ENCODE measurements at places on chromosomes 4 and X.
A peak's percentile ranks its signal among the peaks of the same experiment; 100 is the strongest.

DNA sequence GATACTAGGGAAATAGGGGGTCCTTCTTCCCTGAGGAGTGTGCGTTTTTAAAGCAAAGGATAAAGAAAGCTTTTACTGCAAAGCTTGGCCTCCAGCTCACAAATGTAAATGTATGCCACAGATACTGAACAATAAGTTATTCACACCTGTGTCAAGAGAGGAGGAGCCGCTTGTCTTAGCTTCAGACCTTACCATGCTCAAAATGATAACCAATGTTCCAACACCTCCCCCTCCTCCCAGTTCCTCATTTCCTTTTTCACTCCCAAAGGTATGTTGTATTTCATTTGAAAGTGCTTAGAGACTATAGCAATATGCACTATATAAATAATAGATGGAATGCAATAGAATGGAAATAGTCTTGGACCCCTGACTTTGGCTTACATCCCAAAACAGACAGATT lies 47.0 kb upstream of the RAPGEF2 start:
- DNase-seq: no peak

- DNase-seq: no peak
Observed at GRCh38 chr4:123300222-123301039, 96.2 kb upstream of the SPRY1 start.

DNA sequence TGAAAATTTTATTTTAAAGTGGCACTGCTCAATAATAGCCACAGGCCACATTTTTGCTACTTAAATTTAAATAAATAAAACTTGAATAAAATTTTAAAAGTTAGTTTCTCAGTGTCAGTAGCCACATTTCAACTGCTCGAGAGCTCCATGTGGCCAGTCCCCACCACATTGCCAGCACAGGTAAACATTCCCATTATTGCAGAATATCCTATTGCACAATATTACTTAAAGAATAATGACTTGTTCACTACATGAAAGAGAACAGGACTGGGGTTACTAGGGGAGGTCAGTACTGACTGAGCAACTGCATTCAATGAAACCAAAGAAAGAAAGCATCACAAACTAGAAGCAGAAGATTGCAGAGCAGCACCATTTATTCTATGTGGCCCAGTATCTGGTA lies 2201.6 kb upstream of the TENM3 start:
- DNase-seq: no peak

- no peak for DNase-seq
Observed at GRCh38 chr4:128770807-128771206, 38.7 kb upstream of the JADE1 start.

GRCh38 chrX:115563633-115564162 lies 2.7 kb downstream of the PLS3 start:
- DNase-seq: no peak

DNA sequence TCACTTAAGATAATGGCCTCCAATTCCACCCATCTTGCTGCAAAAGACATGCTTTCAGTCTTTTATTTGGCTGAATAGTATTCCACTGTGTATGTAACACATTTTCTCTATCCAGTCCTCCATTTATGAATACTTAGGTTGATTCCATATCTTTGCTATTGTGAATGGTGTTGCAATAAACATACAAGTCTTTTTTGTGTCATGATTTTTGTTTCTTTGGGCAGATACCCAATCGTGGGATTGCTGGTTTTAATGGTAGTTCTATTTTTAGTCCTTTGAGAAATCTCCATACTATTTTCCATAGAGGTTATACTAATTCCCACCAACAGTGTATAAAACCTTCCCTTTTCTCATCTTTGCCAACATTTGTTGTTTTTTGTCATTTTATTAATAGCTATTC lies 180.9 kb downstream of the SMIM20 start:
- DNase-seq: no peak

- DNase-seq: no peak
Observed at GRCh38 chrX:15515931-15516330, 15.3 kb downstream of the BMX start.

- DNase-seq: no peak
Observed at GRCh38 chrX:143270317-143270716, 244.6 kb downstream of the SPANXN4 start.

GRCh38 chrX:88613338-88613737 lies 133.7 kb upstream of the CPXCR1 start:
- DNase-seq: no peak

DNA sequence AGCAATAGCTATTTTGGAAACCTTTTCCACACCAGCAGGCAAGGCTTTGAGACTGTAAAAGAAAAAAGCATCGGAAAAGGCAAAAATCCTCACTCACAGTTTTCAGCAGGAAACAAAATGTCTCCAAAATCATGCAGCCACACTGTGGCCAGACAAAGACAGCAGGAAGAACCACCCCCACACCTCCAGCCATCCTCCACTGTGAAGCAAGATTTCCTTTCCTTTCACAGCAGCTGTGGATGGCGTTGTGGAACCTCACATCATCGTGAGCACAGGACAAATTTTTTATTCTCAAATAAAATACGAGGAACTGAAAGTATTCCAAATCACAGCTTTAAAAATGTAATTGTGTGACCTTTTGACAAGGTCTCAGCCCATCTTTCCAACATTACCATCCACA lies 351.7 kb upstream of the NOCT start:
- no peak for DNase-seq

GRCh38 chrX:96211953-96212352 lies 472.7 kb upstream of the DIAPH2 start:
- no peak for DNase-seq

DNA sequence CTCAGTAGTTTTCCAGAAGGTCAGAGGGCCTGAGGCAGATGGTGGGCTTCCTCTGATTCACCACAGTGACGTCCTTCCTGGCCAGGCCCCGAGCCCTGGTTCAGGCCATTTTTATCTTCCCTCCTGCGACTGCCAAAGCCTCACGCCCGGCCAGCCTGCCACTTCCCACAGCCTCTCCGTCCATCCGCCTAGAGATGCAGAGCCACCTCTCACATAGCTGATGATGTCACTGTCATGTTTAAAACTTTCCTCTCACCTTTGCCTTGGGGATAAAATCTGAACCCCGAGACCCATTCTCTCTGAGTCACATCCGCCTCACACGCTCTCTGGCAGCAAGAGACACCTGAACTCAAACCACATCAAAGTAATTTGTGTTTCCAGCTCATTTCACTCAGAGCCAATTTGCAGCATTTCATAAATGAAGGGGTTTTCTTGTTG lies 175.3 kb downstream of the QDPR start:
- peak; percentile 80 for DNase-seq

GRCh38 chr4:7703688-7704087 lies 236.0 kb downstream of the AFAP1 start:
- no peak for DNase-seq

DNA sequence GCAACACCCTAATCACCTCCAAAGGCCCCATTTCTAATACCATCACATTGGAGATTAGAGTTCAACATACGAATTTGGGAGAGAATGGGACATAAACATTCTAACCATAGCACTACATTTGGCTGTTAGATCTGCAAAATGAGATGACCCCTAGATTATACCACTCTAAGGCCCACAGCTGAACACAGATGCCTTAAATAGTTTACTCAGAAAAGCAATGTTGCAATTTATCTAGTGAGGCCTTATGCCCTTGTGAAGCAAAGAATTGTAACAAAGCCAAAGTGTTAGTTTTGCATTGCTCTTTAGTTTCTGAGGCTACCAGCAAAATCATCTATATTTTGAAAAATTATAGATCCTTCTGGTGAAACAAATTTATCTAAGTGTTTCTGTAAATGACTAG lies 31.6 kb upstream of the ARHGEF6 start:
- no peak for DNase-seq

GRCh38 chrX:78886550-78886949 lies 58.6 kb upstream of the P2RY10 start:
- DNase-seq: no peak

GRCh38 chrX:48831136-48831908 lies 4.1 kb downstream of the PCSK1N start:
- DNase-seq: no peak

DNA sequence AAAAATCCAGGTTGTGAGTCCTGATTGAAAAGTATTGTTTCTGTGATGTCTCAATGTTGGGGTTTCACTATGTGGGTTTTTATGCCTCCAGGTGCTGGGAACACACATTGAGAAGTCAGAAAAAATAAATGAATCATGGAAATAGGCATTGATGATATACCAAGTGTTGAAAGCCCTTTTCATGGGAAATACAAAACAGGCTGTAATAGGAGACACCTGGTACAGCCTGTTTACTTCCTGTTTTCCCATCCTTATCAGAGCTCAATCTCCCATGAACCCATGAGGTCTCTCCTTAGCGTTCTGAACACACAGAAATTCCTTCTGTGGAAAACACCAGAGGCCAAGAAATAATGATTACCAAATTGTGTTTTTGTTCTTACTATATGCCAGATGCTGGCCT lies 106.3 kb upstream of the BOD1L1 start:
- no peak for DNase-seq

GRCh38 chrX:22634083-22634482 lies 361.4 kb downstream of the CBLL2 start:
- no peak for DNase-seq

GRCh38 chr4:108834835-108835384 lies 72.1 kb upstream of the ETNPPL start:
- no peak for DNase-seq

DNA sequence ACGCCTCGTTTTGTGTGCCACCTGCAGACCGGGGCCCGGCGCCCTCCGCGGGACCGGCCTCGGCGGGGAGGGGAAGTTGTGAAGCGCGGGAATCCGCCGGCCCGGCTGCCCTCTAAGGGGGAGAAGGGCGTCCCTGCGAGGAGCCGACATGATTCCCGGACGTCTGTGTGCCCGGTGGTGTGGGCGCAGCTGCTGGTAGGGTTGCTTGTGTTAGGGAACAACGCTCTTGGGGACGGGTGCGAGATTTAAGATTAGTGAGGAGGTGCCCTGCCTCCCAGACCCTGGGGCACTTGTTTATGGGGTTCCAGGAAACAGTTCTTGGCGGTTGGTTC lies 627 bp downstream of the CDKN2AIP start:
- DNase-seq: no peak

- DNase-seq: no peak
Observed at GRCh38 chrX:69290292-69290691, 125.0 kb upstream of the PJA1 start.

GRCh38 chrX:51798701-51799100 lies 55.5 kb downstream of the GSPT2 start:
- DNase-seq: no peak

- DNase-seq: no peak
Observed at GRCh38 chr4:151153585-151153984, 54.2 kb downstream of the RPS3A start.

DNA sequence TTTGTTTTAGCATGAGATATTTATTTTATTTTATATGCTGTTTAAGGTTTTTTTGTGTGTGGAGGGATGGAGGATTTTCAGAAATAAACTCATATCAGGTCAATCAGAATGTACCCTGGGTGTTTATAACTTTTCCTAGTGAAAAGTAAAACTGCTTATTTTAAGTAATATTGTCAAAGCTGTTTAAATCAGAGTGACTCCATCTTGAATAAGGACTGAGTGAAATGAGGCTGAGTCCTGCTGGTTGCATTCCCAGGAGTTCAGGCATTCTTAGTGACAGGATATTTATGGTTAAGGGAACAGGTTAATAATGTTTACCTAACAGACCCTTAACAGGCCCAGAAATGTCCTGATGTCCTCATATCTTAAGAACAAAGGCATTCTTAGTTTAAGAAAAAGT lies 1160.9 kb upstream of the PCDH7 start:
- no peak for DNase-seq

DNA sequence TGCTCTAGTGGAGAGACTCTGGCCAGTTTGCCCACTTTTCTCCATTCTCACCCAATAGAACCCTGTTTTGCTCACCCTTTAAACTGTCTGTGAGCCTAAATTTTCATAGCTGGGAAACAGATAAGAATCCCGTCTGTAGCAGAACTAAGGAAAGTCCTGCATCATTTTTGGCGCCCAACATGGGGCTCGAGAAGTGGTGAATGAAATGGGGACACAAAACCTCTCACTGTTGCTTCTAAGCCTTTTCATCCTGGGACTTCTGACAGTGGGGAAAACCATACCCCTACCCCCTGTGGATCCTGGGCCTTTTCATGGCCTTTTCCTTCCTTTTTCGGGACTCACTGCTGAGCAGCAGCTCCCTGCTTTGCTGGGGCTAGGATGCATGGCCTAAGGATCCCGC lies 189.9 kb downstream of the INPP4B start:
- no peak for DNase-seq

GRCh38 chr4:53171797-53172196 lies 194.1 kb downstream of the SCFD2 start:
- DNase-seq: no peak

- no peak for DNase-seq
Observed at GRCh38 chr4:48509543-48509942, 19.5 kb downstream of the ZAR1 start.

DNA sequence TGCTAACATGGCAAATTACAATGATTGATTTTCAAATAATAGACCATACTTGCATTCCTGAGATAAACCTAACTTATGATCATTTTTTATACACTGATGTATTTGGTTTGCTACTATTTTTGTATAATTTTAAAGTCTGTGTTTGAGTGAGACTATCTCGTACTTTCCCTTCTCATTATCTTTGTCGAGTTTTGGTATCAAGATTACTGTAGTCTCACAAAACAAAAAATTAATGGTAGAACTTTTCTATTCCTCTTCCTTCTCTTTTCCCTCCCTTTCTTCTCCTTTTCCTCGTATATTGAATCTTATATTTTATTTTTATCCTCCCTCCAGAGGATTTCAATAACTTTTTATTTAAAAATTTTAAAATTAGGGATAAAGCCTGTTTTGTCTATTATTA lies 41.5 kb downstream of the RGS12 start:
- DNase-seq: no peak

DNA sequence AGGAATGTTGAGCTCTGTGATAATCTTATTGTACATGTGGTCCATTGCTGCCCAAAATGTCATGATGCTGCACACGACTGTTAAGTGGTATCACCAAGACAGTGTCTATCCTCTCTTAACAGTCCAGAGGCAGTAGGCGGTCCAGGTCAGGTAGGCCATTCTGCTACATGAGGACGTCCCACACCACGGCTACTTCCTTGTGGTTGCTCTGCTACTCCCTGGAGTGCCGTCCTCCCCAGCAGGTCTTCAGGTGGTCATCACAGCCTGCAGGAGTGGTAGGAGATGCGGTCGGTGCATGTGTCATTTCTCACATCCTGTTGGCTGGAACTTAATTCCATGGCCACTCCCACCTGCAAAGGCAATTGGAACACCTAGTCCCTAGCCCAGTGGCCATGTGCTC lies 11.5 kb upstream of the STK32B start:
- peak; percentile 11 for DNase-seq

DNA sequence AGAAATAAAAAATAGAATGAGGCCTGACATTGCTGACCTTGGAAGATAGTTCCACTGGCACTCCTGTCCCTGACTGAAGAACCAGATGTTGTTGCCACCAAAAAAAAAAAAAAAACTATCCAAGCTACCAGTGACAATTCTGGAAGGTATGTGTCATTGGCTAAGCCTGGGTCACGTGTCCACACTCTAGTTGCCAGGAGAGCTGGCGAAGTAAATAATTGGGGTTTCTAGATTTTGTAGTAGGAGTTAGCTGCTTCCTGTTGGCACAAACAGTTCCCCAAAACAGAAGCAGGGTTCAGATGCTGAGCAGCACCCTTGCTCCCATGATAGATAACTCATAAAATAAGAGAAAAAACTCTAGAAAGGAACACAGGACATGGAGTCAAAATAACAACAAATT lies 20.5 kb downstream of the MND1 start:
- no peak for DNase-seq

GRCh38 chr4:89836897-89837384 lies at the start of gene SNCA:
SNCA (minus strand) TSS chr4:89837161; CDS start chr4:89835667, 1,494 bp downstream.
- DNase-seq: peak; percentile 64

- DNase-seq: no peak
Observed at GRCh38 chr4:187125062-187125461, 401.4 kb upstream of the FAT1 start.

Data from activated CD8-positive, alpha-beta memory T cell treated with anti-CD3 and anti-CD28 coated beads for 24 hours (primary cell).